ENCODE measurements at places on chromosomes 5 and 9. TPM values are rescaled to one million over a fixed set of nuclear protein-coding genes. Genes with fewer than 3 reads are reported as not detected.

GRCh38 chr5:96838201-96839070 is 30.7 kb upstream of the ERAP1 start:
- DNase-seq: no peak

MAMDC2 gene
- polyA plus RNA-seq: 0.22 TPM

- peak; percentile 95 for DNase-seq
These were observed 1.1 kb upstream of the TRIM41 start for GRCh38 chr5:181221792-181222629.

DNA sequence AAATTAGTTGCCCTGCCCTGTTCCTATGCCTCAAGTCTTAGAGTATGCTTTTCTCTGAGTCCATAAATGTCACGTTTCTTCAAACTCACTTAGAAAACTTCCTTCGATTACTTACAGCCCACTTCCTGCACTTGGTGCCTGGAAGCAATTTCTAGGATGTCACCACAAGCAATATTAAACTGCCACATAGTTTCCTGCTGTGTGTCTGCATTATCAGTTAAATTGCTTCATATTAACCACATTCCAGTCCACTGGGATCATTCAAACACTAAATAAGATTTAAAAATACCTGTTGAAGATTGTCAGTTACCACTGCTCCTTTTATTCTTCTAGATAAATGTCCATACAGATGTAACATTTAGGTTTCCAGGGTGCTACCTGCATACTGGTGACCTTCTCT is 4.1 kb downstream of the DENND1A start:
- no peak for DNase-seq

PCDHA9 gene
- not detected for polyA plus RNA-seq

PFN3 gene
- polyA plus RNA-seq: not detected

MOCS2 gene
- 33.3 TPM for polyA plus RNA-seq

DEPDC1B gene
- 1.4 TPM for polyA plus RNA-seq

TMEM252 gene
- polyA plus RNA-seq: not detected

AK8 gene
- not detected for polyA plus RNA-seq

STARD4 gene
- 11.8 TPM for polyA plus RNA-seq

DNA sequence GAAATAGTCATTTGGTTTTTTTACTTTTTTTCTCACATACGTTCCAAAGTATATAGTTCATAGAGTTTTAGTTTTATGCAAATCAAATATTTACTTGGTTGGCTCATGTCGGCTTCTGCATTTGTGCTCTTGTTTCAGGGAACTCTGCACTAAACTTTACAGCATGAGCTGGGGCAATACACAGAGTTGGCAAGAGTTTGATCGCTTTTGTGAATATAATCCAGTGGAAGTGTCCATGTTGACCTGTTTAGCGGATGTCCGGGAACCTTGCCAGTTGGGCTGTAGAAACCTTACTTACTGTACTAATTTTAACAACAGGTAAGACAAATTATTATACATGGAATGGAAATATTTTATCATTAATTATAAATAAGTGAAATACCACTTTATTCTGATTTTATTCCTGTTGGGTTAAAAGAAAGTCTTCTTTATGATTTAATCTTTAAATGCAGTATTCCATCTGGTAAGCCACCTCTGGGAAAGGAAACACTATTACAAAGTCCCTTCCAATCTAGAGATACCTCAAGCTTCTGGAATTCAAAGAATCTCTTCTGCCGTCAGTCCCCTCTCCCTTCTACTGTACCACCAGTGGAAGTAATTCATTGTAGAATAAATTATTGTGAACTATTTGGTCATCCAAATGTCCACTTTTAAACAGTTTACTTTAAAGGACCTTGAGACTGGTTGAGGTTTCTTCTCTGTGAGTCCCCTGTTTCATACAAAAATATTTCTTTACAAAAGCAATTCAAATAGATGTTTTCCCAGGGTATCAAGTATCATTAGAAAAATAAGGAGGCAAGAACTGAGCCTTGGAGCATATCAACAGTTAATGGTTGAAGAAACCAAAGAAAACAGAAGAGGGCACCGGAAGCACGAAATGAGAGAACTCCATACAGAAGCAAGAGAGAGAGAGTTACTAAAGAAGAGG is 45.2 kb upstream of the GLIPR2 start:
- no peak for DNase-seq

OSTF1 gene
- polyA plus RNA-seq: 352 TPM

DNA sequence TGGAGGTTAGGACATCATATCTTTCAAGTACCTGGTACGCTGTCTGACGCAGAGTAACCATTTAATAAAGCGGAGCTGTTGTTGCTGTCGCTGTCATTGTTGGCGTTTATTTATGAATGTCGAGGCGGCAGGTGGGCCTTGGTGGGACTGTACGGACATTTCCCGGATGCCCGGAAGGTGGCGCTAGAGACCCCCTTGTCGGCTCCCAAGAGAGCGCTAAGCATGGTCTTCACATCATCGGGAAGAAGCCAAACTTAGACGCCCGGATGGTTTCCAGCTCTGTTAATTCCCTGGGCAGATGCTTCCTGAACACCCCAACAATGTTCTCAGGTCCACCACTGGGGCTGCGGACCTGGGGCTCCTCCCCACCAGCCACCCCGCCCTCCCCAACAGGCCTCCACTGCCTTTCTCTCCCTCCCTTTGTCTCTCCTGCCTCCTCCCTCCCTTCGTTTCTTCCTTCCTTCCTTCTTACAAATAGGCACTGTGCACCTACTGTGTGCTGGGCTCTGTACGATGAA is 54.1 kb downstream of the DUSP1 start:
- DNase-seq: peak; percentile 76

DNA sequence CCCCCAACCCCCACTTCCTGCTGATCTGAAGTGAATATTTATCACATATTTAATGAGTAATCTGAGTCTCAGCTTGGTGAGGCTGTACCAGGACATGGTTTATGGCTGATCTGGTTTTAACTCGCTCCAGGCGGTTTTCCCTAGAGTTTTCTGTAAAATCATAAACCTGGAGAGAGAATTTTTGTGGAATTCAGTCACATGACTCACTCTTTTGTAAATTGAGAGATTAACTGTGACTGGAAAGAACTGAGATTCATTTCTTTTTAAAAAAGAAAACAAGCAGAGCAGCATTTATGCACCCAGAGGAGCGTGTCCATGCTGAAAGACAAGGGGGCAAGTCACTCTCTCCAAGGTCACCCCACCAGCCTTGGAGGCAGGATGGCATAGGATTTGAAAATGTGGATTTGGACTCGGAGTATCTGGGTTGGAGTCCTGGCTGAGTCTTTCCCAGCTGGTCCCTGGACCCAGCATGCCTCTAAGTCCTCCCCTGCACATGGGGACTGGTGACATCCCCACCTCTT is 81.8 kb downstream of the ZNF618 start:
- DNase-seq: no peak

DNA sequence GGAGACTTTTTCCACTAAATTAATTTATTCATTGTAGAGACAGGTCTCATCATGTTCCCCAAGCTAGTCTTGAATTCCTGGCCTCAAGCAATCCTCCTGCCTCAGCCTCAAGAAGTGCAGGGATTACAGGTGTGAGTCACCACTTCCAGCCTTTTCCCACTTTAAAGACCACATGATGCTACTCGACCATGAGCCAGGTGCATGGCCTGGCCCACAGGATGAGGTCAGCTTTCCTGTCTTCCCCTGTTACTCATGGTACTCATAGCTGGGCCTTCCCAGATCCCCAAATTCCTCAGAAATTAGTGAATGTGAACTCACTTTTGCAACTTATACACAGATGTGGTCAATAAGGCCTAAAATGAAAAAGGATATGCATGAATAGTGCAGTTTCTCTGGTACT is 395.9 kb downstream of the SEMA5A start:
- DNase-seq: no peak

SPINK7 gene
- not detected for polyA plus RNA-seq

GRCh38 chr9:112091810-112092209 is 83.3 kb downstream of the SUSD1 start:
- DNase-seq: no peak

DNA sequence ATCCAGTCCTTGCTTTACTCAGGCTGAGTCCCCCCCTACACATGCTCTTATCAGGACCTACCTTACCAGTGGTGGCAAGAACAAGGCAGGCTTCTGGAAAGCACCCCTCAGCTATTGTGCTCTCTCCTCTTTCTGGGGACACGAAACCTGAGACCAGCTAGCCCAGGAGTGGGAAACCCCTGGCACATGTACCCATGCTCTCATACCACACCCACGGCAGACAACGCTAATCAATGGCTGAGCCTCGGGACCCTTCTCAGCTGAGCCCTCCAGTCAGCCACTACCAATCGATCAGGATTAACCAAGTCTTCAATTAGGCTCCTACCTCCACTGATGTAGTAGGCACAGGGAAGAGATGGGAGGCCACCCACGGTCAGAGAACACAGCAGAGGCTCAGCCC is 65.1 kb downstream of the VAV2 start:
- no peak for DNase-seq

COL23A1 gene
- not detected for polyA plus RNA-seq

PCDHB2 gene
- polyA plus RNA-seq: not detected

DNA sequence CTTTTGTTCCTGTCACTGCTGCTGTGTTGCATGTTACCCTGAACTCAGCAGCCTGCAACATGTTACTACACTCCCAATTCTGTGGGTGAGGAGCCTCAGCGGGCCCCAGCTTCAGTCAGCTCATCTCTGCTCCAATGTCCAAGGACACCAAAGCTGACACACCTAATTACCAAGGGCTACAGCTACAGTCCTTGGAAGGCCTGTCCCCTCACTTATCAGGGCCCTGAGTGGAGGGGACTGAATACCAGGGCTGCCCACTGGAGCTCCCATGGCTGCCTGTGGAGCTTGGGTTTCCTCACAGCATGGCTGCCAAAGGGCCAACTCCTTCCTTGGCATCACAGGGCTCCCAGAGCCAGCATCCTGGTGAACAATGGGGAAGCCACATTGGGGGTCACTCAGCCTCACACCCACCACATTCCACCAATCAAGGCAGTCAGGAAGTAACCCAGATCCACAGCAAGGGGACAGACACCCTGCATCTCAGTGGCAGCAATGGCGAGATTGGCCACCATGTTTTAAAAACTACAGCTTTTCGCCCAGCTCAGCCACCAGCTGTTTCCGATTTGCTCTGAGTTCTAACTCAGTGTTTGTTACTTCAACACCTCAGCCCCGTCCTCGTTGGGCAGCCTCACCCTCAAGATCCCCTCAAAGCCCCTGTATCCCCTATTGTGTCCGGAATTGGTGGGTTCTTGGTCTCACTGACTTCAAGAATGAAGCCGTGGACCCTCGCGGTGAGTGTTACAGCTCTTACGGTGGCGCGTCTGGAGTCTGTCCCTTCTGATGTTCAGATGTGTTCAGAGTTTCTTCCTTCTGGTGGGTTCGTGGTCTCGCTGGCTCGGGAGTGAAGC is 18.9 kb downstream of the SEMA4D start:
- DNase-seq: no peak

GRCh38 chr9:129630967-129631673 is 5.2 kb downstream of the NTMT1 start:
- no peak for DNase-seq

DNA sequence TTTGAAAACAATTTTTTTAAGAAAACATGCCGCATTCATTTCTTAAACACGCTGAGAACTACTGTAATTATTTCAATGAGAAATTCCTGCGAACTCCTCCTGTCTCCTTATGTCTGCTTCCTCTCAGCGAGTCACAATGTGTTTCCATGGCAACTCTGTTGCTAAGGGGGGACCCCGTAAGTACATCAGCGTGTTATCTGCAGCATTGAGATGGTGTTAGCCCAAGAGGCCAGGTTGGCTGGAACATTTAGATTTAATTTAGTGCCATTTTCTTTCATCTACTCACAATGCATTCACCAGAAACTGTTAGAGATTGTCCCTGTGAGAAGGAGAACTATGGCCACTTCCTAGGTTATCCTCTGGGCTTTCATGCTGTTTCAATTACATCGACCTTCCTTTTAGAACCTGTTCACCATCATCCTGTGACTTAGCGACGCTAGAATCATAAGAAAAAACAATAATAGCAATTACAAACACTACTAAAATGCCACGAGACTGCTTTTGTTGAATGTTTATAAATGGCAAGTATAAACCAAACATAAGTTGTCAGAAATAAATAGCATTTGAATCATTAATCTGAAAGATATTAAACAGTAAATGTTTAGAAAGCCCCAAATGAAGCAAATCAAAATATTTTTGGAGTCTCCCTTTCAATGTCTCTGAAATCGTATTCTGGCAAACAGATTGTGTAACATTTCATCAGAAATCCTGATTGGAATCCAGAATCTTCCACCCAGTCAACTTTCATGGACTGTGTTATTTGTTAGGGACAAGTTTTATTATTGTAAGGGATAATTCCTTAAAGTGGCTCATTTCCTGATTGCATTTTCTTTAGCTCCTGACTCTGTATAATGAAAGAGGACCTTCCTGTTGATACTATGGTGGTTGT is 39.7 kb upstream of the SHC3 start:
- no peak for DNase-seq

C5orf34 gene
- 3.3 TPM for polyA plus RNA-seq

FRMPD1 gene
- not detected for polyA plus RNA-seq

- no peak for DNase-seq
These were observed 843.9 kb upstream of the DMAC1 start for GRCh38 chr9:8643464-8643863.

WDR38 gene
- polyA plus RNA-seq: not detected

DNA sequence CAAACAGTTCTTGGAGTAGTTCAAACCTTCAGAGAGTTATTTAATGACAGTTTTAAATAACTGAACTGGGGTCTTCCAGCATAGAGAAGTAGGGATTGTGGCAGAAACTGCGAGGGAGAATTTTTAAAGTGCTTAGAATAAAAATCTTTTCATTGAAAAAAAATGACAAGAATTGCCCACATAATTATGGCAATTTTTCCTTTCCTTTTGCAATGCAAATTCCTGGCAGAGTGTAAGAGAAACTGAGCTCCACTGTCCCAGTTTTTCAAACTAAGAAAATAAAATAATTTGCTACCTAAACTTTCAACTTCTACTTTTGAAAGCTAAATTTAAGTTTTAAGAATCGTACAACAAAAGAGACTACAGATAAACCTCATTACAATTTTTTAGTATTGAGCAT is 2.3 kb upstream of the PTGER4 start:
- DNase-seq: no peak

HAVCR1 gene
- not detected for polyA plus RNA-seq

GRCh38 chr5:122315521-122315920 is 3.5 kb downstream of the SNCAIP start:
- no peak for DNase-seq

GRCh38 chr5:132445640-132445923 is 45.0 kb downstream of the IRF1 start:
- DNase-seq: no peak

DMRT1 gene
- polyA plus RNA-seq: not detected

DNA sequence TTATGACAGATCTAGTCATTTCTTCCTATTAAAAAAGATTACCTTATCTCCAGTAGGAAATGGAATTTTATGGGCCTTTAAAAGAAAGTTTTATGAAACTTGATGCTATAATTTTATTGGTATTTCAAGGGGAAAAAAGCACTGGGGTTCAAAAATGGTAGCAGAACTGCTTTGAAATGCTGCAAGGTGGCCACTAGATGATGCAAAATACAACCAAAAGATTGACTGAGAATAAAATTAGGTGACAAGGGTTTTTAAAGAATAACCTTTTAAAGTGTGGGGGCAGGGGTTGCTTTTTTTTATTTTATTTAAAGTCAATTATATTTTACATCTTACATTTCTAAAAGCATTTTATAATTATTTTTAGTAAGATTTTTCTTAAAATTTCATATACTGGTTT is 61.7 kb downstream of the KLF9 start:
- peak; percentile 10 for DNase-seq

- peak; percentile 65 for DNase-seq
These were observed 118.3 kb downstream of the SLC1A3 start for GRCh38 chr5:36724467-36725332.

- no peak for DNase-seq
These were observed 1329.0 kb upstream of the WWC1 start for GRCh38 chr5:166962461-166962860.
